HL-60 (cell line): ENCODE measurements at places on chromosomes 5 and 9.

DNA sequence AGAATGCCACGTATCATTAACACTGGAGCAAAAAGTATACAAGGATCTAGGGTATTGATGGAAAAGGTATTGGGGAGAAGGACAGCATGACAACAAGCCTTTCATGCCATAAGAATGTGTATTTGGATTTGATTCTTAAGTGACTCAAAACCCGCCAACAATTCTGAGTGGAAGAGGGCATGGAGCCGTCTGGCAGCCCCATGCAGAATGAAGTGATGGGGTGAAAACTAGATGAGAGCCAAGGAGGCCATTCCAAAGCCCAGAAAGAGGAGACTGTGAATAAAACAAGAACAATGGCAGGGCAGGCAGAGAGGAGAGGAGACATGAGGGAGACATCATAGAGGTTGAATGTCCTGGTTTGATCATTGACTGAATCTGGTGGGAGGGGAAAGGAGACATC is 272.3 kb upstream of the WWC1 start:
- no peak for DNase-seq

GRCh38 chr9:103804077-103804735 is 289.9 kb upstream of the SMC2 start:
- DNase-seq = no peak

- no peak for DNase-seq
Observed at GRCh38 chr5:180290568-180291233, 1.2 kb downstream of the MAPK9 start.

GRCh38 chr5:43422143-43422542 is 10.0 kb upstream of the CCL28 start:
- DNase-seq = no peak

GRCh38 chr9:88072831-88073375 is 65.4 kb downstream of the SPATA31C2 start:
- DNase-seq = no peak

- DNase-seq = no peak
Observed at GRCh38 chr5:81756016-81756415, 5.1 kb upstream of the SSBP2 start.

GRCh38 chr9:96856363-96857286 is 2.3 kb upstream of the ZNF782 start:
- peak; percentile 41 for DNase-seq

- DNase-seq = no peak
Observed at GRCh38 chr9:130919559-130920145, 19.4 kb downstream of the FIBCD1 start.

GRCh38 chr5:73464016-73464745 is 15.6 kb upstream of the FOXD1 start:
- no peak for DNase-seq

GRCh38 chr5:76114179-76114851 is 31.1 kb downstream of the SV2C start:
- DNase-seq = no peak

GRCh38 chr9:127961613-127962155 is 19.1 kb downstream of the EEIG1 start:
- DNase-seq = no peak

DNA sequence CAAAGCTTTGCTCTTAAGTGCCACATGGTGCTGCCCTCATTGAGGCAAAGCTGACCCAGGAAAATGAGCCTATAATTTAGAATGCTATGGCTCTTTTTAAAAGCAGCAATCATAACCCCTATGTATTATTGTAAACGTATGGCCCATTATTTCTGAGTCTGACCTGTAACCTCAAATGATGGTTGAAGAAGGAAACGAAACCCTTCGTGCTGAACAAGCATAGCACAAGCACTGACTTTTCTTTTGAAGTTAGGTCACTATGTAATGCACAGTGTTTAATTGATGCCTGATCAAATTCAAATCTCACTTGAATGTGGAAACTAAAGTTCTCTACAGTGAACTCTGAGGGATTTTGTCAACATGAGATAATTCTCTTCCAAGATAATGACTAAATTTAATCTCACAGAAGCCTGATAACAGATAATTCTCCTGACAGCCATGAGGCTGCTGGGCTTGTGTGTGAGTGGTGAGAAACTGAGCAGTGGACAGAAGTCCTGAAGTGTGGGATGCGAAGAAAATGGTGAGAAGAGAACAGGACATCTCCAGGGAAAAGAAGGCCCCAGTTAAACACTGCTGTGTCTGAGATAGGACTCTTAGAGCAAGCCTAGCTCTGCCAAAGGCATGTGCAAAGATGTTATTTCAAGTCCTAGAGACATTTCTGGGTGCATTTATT is 226.9 kb downstream of the MAN2A1 start:
- no peak for DNase-seq

- no peak for DNase-seq
Observed at GRCh38 chr5:132470596-132470995, 20.0 kb downstream of the IRF1 start.

DNA sequence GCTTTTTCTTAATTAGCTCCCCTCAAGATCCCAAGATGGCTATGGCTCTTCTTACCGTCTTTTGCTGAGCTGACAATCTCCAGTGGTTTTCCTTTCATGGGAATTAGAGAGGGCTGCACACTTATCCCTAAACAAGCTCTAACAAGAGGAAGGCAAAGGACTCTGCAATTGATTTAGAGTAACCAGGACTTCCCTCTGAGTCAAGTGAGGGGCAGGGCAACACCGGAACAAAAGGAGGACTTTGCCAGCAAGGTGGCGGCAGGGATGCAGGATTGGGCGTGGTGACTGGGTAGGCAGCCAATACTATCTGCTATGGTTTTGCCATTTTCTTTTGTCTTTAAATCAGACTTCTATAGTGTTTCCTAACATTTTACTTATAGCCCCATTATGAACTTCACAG is 9.8 kb downstream of the SLC44A1 start:
- no peak for DNase-seq

DNA sequence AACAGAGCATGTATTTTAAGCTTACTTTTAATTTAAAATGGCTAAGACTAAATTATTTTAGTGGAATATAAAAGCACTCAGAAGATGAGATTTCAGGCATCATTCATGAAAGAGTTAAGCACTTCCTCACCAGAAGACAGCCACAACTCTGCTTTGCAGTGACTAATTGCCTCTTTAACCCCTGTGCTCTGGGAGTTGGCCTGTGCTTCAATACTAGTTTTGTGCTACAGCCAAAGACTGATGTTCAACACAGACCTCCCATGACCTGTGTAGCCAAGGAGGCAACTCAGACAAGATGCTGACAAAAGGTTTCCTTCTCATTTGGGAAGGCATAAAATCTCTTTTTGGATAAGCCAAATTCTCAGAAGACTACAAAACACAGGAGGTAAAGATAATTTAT is 353.5 kb downstream of the FBXL17 start:
- no peak for DNase-seq

DNA sequence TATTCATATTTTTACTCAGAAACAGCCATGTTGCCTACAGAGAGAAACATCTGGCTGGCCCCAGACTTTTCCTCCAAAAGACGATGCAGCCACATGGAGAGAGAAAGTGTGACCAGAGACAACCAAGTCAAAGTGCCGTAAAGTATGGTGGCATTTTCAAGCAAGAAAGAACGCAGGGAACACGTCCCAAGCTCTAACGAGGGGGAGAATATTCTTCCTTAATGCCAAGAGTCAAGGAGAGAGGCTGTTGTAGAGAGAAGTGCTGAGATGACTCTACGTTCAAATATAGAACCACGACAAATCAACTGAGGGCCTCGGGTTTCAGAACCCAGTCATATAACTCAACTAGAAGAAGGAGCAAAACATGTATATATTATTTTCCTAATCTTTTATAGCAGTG is 55.9 kb downstream of the FNBP1 start:
- no peak for DNase-seq

GRCh38 chr5:10364186-10364689 is 10.7 kb downstream of the MARCHF6 start:
- DNase-seq = peak; percentile 51

DNA sequence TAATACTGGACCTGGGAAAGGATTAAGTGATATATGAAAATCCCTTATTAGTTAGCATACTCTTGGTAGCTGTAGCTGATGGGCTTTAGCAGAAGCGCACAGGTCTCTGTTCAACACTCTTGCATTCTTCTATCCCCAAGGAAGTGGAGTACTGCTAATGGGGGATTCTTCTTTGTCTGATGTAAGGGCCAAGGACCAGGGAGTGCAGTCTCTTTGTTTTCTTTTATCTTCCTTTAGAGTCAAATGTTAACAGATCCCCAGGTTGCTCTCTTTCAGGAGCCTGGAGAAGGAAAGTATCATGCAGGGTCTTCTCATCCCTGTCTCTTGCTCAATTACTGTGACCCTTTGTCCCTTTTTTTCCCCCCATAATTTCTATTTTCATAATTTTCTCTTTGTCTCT is 1146.9 kb upstream of the DMAC1 start:
- DNase-seq = no peak

DNA sequence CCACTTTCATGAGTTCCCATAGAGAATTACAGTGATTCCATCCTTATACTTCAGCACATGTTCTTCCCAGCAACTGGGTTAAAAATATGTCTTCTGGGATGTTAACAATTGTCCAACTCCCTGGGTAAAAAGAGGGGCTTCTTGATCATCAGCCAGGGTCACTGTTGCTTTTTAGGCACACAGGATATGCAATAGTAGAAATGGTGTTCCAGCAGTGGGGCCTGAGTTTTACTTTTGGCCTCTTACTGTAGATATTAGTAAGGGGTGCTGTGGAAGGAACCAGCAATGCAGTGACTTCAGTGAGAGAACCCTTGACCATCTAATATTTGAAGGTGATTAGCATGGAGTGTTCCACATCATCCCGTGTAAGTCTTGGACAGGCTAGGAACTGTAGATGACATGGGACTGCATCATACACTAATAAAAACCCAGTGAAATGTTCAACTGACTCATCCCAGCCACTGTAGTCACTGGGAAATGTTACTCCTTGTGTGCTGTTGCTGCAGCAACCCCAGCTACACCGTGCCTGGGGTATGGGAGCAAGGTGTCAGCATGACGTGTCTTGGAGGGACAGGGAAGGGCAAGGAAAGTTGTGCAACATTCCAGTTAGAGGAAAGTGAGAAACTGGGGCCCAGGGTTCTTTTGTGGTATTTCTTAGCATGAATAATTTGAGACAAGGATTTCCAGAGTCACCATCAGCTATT is 610.9 kb downstream of the RAB3C start:
- no peak for DNase-seq

DNA sequence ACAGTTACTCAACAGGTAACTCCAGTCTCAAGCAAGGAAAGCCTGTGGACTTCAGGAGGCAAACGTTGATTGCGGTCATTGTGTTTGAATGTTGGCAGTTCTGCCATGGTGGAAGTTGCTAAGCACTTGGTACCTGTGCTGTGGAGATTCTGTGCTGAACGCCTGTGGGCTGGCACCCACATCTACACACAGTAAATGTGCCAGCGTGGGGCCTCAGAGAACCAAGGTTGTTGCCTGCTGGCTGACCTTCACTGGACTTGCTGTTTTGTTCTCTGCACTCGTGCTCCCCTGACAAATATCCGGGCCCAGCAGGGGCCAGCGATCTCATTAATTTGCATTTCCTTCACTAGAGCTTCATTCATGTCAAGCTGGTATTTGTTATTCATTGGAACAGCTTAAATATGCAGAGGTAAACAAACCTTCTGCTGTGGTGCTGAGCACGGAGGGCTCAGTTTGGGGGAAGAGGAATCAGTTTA is 141.8 kb downstream of the PRKACG start:
- no peak for DNase-seq

GRCh38 chr9:133284362-133284761 is 9.4 kb upstream of the ABO start:
- DNase-seq = no peak

GRCh38 chr9:77881111-77881510 is 150.5 kb downstream of the GNAQ start:
- DNase-seq = no peak

DNA sequence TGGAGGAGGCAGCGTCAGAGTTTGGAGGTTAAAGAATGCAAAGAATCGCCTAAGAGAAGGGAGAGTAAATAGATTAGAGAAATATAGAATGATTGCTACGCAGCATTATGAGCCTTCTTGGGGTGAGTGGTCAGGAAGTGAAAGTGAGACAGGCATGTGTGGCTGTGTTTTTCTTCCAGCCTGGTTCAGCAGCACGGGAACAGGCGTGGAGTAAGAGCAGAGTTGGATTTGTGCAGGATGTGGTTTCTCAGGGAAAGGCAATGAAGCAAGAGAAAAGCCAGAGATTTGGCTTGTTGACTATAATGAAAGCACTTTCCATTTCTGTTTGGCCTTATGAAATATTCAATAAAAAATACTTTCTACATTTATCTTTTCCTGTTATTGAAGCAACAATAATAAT is 34.3 kb upstream of the FRMD3 start:
- peak; percentile 8 for DNase-seq

GRCh38 chr5:10680876-10681481 is 80.1 kb downstream of the DAP start:
- DNase-seq = no peak

- no peak for DNase-seq
Observed at GRCh38 chr5:37720550-37720952, 119.3 kb downstream of the GDNF start.

- DNase-seq = no peak
Observed at GRCh38 chr5:89342106-89342876, 459.3 kb upstream of the MEF2C start.

GRCh38 chr5:107153283-107153682 is 517.5 kb downstream of the EFNA5 start:
- no peak for DNase-seq

GRCh38 chr5:7869474-7870136 is 657 bp downstream of the MTRR start:
- DNase-seq = no peak

DNA sequence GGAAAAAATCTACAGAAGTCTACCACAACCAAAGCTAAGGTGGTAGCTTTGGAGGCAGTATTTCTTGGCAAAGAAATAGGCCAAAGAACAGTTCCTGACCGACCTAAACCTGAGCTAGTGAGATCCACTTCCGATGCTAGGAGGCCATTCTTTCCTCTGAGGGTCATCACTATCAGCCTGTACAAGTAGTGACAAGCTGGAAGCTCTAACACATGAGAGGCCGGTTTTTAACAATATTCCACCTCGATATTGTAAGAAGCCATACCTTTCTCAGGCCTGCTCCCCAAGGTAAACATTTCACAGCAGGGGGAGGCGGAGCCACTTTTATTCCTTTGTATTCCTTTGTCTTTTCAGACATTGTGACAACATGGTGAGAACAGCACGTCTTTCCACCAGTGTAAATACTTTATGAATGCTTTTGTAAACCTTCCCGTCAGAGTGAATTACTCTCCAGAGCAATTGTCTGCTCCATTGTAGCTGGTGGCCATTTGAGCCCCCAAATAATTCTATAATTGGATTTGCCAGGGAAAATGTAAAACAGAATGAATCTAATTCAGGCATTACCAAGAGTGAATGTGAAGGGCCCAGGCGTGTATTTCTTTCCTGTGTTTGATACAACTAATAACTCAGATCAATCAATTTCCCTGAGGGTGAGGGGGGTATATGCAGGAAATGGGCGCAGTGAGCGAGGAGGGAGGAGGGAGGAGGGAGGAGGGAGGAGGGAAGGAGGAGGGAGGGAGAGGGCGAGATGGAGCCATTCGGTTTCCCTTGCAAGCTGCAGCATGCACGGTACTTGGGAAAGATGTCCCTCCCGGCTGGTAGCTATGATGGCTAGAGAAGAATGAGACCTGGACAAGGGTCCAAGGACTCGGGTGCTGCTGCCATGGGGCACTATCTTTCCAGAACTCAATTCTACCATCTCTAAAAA is 166.6 kb downstream of the CDK5RAP2 start:
- no peak for DNase-seq

- DNase-seq = no peak
Observed at GRCh38 chr5:159263569-159263905, 447 bp downstream of the UBLCP1 start.

- DNase-seq = peak; percentile 47
Observed at GRCh38 chr5:76180814-76181805, 97.9 kb downstream of the SV2C start.
